Adipose tissue (tissue), 3 donors: ENCODE measurements at places on chromosomes 4 and X. TPM values are rescaled to one million over a fixed set of nuclear protein-coding genes. Genes with fewer than 3 reads are reported as not detected.

MAGEA6 gene
- polyA plus RNA-seq = not detected

JCHAIN gene
- polyA plus RNA-seq = 7.6 TPM

CT45A1 gene
- not detected for polyA plus RNA-seq

PACRGL gene
- 5.2 TPM for polyA plus RNA-seq

CSAG3 gene
- not detected for polyA plus RNA-seq

TRIM61 gene
- polyA plus RNA-seq = 0.38 TPM

HSD17B13 gene
- 0.34 TPM for polyA plus RNA-seq

TMEM184C gene
- polyA plus RNA-seq = 9.0 TPM

NLGN3 gene
- 0.49 TPM for polyA plus RNA-seq

TBC1D9 gene
- polyA plus RNA-seq = 15.3 TPM
